Naive thymus-derived CD8-positive, alpha-beta T cell (primary cell): ENCODE measurements at places on chromosomes 4 and X.
A peak's percentile ranks its signal among the peaks of the same experiment; 100 is the strongest.

DNA sequence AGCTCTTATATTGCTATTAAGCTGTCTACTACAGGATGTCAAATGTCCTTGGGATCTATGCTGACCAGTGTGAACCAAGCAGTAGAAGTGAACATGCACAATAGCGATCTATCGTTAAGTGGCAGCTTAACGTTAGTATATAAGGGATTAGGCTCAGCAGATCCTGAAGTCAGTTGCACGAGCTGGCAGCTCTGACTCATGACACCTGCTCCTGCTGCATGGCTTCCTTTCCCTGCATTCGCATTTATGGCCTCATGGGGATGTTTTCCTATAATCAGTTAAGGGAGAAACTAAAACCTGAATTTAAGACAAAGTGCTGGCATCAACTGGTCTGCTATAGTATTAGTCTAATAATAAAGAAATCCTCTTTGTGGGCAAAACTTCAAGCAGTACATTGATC lies 12.7 kb upstream of the MCUB start:
- DNase-seq, result no peak

DNA sequence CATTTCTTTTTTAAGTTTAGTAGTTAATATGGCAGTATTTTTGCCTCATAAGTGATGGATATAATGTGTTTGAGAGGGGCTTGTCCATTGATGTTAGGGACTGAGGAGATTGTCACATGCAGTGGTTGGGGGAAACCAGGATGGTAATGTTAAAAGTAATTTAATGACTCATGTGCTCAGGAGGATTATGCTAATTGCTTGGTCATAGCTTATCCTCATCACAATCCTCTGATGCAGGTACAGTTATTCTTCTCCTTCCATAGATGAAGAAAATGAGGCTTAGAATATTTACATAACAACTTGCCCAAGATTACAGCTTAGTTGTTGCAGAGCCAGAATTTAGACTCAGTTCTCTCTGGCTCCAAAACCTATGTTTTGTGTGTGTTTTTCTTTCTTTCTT lies 94.4 kb upstream of the SCML1 start:
- DNase-seq, result no peak

GRCh38 chr4:48340276-48340964 lies 909 bp upstream of the SLAIN2 start:
- DNase-seq, result no peak

- DNase-seq, result no peak
These were observed 196.4 kb upstream of the MAGEB18 start for GRCh38 chrX:25941559-25942250.

GRCh38 chr4:185591679-185592141 lies 56.4 kb upstream of the PDLIM3 start:
- no peak for DNase-seq

DNA sequence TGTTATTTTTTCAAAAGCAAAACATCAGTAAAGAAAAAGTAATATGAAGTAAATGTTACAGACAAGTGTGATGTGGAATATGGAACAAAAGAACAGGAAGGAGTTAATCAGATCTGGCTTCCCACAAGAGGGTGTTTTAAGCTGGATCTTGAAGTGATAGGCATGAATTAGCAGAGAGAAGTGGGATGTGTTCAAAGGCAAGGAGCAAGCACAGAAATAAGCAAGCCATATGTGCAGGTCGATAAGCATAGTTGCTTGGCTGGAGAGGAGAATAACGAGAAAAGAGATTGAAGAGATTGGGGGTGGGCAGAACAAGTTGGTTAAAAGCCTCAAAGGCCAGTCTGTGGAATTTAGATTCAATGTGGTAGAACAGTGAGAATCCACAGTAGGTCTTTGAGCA lies 60.9 kb upstream of the PRPS1 start:
- no peak for DNase-seq

DNA sequence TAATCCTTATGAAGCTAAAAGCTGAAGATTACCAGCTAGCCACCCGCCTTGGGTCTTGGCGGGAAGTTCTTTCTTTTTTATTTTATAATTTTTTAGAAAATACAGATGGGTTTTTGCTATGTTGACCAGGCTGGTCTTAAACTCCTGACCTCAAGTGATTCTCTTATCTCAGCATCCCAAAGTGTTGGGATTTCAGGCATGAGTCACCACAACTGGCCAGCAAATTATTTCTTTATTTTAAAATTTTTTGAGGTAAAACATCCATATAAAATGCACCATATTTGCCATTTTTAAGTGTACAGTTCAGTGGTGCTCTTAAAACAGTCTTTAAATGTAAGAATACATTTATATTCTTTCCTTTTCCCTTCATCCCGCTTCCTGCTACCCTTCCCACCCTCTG lies 40.6 kb upstream of the ANTXR2 start:
- DNase-seq, result no peak

- no peak for DNase-seq
These were observed 2.0 kb upstream of the FGB start for GRCh38 chr4:154560824-154561231.

- DNase-seq, result no peak
These were observed 259.6 kb downstream of the C4orf33 start for GRCh38 chr4:129355516-129355915.

GRCh38 chr4:145076469-145076855 lies 21.5 kb downstream of the ANAPC10 start:
- DNase-seq, result no peak

DNA sequence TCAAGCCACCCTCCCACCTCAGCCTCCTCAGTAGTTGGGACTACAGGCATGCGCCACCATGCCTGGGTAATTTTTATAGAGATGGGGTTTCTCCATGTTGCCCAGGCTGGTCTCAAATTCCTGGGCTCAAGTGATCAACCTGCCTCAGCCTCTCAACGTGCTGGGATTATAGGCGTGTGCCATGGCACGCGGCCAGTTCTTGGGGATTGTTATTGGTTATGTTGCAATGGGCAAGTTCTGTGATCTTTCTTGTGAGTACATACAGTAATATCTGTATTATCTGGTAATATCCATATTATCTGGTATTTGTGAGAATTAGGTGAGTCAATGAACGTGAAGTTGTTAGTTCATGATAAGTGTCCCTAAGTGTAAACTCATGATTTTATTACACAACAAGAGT lies 90.3 kb upstream of the TBL1X start:
- DNase-seq, result no peak

DNA sequence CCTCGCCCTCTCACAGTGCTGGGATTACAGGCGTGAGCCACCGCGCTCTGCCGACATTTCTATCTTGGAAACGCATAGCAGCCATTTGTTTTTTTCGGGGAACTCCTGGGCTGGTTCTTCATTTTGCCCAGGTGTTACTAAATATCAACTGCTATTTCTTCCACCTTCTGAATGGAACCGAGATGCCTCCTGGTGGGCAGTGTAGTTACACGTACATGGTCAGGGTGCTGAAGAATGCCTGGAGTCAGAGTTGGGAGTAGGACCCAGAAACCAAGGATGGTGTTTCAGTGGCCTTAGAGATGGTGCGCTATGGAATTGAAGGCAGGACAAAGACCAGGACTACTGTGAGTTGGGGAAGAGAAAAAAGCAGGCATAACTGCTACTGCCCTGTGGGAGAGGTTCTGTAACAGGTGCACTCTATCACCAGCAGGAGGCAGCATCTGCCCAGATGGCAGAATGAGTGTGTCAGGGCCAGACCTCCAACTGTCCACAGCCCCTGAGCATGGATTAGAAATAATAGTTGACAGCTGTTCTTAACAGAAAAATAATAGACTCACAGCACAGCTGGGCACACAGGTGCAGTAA lies 81.7 kb downstream of the ZC4H2 start:
- DNase-seq, result peak; percentile 17

DNA sequence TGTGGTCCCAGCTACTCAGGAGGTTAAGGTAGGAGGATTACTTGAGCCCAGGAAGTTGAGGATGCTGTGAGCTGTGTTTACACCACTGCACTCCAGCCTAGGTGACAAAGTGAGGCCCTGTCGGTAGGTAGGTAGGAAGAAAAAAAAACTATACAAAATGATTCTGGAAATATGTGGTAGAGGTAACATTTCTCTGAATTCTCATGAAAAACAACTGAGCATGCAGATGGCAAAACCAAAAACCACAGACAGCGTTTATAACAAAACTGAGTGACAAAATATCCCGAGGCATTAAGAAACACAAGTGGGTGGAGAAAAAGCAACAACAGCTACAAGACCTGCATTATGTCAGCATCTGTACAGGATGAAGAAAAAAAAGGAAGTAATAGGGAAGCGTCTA lies 211.7 kb downstream of the DLG3 start:
- DNase-seq, result no peak

DNA sequence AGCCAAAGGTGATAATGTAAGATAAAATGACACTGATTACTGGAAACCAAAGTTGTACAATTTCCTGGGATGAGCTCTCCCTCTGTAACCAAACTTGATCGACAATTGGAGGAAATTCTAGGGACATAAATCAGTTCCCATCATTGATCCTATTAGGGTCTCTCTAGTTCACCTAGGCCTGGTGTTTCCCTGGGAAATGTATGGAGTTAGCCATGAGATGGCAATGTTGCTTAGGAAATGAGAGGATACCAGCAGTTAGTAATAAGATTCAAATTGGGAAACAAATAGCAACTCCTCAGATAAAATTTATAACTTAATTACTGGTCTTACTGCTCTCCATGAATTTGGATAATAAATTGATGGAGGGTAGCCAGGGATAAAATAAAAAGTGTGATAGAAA lies 52.2 kb downstream of the SPATA18 start:
- DNase-seq, result no peak

DNA sequence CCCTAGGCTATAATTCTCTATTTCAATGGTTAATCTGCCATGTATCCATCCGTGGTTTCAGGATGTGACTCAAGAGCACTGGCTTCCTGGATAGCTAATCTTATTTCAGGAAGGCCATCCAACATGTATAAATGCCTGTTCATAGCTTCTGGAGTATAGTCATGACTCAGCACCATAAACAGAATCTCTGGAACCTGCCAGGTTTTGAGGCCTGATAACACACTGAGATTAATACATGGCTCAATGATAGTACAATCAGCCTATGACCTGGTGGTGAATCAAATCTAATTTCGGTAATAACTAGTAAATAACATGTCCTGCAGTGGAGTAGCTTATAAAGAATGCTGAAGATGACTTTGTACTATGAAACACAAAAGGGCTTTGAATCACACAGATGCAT lies 5.7 kb upstream of the IL13RA2 start:
- no peak for DNase-seq

DNA sequence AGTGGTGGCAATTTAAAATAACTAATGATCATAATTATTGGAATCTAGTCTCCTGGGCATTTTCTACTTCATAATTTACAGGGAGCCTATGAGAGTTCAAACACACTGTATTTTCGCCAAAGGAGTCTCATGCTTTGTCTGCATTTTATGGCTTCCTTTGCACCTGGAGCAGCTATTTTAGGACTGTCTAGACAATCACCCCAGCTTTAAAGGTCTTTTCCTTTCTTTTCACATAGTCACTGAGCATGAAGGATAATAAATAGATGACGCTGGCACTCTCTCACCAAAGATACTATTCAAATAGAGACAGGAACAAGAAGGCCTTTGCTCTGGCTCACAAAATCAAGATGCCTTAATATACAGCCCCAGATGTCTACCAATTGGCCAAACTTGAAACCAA lies 43.0 kb downstream of the AMELX start:
- no peak for DNase-seq

GRCh38 chr4:43337707-43338106 lies 445.2 kb downstream of the GRXCR1 start:
- no peak for DNase-seq

GRCh38 chr4:70559211-70559830 lies 32.7 kb upstream of the AMBN start:
- peak; percentile 28 for DNase-seq

- DNase-seq, result no peak
These were observed 47.8 kb downstream of the CRLF2 start for GRCh38 chrX:1164322-1165288.

DNA sequence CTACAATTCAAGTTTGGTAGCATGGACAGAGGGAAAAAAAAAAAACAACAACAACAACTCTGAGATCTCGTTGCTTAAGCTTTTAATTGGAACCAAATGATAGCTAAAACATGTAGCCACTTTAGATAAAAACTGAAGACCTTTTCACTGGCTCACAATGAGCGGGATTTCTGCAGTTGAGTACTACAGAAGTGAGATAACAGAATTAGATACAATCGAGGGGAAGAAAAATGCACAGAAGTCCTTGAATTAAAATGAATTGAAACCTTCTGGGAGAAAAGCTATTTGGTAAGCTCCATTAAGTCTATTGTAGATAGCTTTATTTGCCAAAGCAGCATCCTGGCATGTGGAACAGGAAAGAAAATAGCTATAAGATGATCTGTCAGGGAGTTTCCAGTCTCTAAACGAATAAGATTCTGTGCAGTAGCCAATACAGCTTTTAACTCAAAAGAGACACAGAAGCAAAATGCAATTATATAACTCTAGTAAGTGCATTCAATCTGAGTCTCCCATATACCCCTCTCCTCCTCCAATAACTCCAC lies 248.5 kb downstream of the ENOX2 start:
- no peak for DNase-seq

DNA sequence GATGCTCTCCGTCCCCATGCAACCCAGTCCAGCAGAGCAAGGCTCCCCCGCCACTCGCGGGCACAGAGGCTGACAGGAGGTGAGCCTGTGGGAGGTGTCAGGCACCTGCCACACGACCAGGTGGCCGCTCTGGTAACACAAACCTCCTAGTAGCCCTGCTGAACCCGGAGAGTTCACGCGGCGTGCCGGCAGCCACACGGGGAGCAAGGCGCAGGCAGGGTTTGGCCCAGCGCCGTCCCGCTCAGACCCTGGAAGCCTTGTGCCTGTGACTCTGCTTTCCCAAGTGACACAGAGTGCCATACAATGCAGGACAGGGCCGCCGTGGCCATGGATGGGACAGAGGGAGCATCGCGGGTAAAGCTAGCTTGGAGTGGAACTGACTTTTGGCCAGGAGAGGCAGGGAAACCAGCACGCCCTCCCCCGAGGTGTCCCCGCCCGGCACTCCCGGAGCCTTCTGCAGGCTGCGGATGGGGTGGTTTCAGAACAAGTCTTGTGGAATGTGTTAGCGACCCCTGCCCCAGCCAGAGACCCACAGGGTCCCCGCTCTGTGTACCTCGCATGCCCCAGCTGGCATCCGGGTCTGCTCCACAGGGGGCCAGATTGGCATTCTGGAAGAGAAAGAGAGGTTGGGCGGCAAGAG lies 44.7 kb upstream of the AFAP1 start:
- DNase-seq, result no peak

DNA sequence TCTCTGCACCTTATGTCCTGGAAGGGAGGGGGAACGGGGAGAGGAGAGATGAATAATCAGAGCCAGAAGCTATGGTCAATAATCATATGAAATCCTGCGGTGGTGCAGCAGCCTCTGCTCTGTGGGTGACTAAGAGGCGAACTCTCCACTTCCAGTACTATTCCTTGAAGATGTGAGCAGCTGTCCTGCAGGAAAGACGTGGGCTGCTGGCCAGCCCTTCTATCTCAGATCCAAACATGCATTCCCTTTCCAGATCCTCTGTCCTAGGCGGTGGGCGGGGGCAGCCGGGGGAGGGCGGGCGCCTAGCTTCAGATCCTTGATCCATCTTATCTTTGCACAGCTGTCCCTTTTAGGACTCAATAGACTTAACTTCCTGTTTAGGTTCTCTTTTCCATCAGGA lies 34.5 kb downstream of the SPINK2 start:
- DNase-seq, result no peak
